Stimulated activated naive CD4-positive, alpha-beta T cell treated with Interleukin-2 at 50 U/mL for 16 hours (primary cell): ENCODE measurements at places on chromosomes 1 and 21.

DNA sequence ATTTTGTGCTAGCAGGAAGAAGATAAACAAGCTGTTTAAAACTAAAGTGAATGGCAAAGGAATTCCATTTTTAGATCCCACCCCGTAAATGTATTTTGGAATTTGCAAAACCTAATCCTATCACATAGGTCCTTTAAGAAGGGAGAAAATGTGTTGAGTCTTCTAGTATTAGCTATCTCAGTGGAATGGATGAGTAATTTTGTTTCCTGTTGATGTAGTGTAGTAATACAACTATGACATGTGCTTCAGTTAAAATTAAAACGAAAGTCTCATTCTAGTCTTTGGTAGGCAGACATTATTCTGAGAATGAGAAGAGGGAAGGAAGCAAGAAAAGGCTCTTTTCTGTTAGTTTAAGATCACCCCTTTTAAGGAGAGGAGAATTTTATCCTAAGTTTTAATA is 265.9 kb upstream of the C1orf105 start:
- no peak for DNase-seq

DNA sequence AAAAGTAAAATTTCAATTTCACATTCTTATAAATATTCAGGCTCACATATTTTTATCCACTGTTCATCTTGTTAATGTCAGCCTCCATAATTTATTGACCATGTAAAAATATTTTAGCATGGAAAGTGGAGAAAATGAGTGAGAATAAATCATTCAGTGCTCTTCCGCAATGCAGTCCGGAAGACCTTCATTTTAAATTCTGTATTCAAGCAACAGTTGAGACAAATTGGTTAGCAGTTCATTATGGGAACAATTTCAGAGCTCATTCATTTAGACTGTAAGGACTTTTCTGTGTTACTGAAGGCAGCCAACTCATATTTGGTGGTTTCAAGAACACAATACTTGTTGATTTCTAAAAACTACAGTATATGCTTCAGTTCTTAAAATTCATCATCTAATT is 97.8 kb downstream of the TYW3 start:
- DNase-seq = no peak

GRCh38 chr1:227073786-227074185 is 133.7 kb downstream of the COQ8A start:
- no peak for DNase-seq

DNA sequence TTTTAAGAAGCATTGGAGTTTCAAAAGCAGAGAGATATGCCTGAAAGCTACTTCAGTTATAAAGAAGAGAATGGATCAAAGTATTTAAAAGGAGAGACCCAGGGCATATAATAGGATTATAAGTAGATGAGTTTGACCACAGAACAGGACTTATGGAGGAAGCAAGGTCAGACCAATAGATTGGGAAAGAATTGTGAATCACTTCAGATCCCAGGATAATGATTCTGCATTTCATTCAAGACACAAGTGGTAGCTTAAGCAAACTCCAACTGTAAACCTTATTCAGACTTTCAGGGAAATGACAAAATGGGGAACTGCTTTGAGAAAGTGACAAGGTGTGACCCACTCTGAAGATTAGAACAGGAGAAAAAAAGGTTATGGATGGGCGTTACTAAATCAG is 18.9 kb upstream of the OR10J5 start:
- DNase-seq = no peak

GRCh38 chr1:165843304-165843703 is 15.9 kb downstream of the UCK2 start:
- no peak for DNase-seq

- no peak for DNase-seq
Measured at GRCh38 chr1:41942278-41942677, 23.6 kb upstream of the HIVEP3 start.

- no peak for DNase-seq
Measured at GRCh38 chr21:43676391-43676790, 17.0 kb downstream of the RRP1B start.

DNA sequence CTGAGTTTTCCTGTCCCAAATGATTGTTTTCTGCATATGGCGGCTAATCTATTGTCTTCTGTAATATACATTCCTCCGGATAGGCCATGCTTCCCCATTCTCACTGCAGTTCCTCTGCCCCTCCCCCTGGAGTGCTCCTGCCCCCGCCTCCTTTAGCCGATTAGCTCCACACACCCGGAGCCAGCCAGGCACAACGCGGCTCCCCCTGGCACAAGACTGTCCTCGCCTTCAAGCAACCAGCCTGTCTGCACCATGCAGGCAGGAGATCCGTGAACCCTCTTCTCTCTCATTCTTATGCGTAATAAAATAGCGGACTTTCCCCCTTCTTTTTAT is 18.0 kb downstream of the SERTAD4 start:
- DNase-seq = no peak

DNA sequence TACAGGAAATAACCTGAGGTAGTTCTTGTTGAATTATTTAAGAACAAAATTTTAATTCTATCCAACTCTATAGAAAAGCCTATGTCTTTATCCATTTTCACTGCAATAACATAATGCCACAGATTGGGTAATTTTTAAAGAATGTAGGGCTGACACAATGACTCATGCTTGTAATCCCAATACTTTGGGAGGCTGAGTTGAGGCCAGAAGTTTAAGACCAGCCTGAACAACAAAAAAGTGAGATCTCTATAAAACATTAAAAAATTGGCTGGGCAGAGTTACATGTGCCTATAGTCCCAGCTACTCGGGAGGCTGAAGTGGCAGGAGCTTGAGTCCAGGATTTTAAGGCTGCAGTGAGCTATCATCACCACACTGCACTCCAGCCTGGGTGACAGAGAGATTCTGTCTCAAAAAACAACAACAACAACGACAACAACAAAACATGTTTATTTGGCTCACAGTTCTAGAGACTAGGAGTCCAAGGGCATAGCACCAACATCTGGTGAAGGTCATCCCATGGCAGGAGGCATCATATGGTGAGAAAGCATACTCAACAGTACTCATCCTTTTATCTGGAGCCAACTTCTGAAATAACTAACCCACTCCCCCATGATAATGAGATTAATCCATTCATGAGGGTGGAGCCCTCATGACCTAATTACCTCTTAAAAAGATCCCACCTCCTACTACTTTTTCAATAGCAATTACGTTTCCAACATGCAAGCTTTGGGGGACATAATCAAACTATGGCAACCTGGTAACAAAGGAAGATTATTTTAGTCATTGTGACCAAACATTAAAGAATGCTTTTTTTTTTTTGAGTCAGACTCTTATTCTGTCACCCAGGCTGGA is 59.6 kb downstream of the ABL2 start:
- DNase-seq = no peak

DNA sequence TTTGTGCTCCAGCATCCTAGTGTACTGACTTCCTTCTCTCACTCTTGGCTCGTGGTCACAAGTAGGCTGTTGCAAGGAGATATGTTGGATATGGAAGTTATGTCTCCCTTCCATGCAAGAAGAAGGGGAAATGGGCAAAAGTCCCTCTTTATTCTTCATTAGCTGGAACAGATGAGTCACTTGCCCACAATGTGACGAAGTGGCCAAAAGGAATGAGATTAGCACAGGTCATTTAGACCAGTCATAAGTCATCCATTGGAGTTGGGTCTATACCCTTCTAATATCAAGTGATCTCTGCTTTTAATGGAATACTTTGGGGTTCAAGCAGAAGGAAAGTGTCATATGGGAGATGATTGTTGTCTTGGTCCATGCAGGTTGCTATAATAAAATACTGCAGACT is 91.2 kb upstream of the NGF start:
- no peak for DNase-seq

DNA sequence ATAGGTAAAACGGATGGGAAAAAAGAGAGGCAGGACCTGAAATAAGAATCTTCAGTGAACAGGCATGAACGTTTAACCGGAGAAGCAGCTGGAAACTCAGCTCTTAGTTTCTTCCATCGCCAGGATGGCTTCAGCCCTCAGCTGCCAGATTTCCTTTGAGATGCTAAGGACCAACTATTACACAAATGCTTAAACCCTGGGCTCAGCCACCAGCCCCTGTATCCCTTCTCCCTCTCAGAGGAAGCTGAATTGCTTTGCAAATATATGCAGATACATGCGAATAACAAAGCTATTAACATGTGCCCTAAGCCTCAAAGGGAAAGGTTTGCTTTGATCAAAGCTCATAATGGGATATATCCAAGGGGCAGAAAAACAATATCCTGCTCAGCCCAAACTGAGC is 515.1 kb downstream of the OMA1 start:
- no peak for DNase-seq

GRCh38 chr1:79293611-79294010 is 287.1 kb upstream of the ADGRL4 start:
- DNase-seq = no peak

- DNase-seq = no peak
Measured at GRCh38 chr1:47231301-47232186, 481 bp downstream of the TAL1 start.

GRCh38 chr1:232899839-232900238 is 50.6 kb upstream of the NTPCR start:
- DNase-seq = no peak

GRCh38 chr1:188986745-188987417 is 1490.8 kb downstream of the BRINP3 start:
- no peak for DNase-seq

DNA sequence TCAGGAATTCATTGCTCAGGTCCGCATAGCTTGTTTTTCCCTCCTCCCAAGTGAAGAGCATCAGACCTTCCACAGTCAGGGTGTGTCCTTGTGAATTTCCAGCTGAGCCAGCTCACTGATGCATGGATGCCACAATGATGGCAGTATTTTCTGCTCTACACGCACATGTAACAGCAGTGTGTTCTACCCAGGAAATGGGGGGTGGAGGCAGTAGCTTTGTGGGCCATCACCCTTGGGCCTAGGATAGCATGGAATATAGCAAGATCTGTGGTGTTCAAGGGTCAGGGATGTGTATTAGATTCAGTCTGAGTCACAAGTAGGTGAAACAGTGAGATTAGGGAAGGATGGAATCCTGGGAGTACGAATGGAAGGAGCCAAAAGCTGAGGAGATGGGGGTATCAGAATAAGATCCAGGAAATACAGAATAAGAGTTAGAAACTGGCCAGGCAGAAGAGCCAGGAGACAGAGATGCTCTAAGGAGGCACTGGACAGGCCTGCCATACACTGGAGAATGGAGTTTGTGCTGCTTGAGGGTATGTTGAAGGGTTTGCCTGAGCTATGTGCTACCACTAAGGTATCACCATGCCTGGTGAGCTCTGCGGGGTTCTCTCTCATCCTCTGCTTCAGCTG is 90.6 kb upstream of the CNIH3 start:
- DNase-seq = no peak

DNA sequence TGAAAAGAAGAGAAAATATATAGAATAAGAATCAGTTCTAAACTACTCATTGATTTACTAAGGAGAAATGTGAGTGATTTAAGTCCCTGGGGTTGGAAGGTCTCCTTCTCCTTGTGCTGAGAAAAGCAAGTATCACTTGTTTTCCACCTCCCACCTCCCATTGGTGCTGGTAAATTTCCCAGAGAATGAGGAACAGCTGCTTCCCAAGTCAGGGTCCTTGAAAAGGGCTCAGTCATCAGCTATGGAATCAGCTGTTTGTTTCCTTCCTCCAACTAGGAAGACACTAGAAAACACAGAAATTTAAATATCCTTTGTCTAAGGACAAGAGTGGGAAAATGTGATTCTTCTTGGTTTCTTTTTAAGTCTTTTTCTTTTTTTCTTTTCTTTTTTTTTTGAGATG is 131.3 kb upstream of the C1orf21 start:
- DNase-seq = no peak

- no peak for DNase-seq
Measured at GRCh38 chr1:175198332-175198731, 5.8 kb upstream of the KIAA0040 start.

DNA sequence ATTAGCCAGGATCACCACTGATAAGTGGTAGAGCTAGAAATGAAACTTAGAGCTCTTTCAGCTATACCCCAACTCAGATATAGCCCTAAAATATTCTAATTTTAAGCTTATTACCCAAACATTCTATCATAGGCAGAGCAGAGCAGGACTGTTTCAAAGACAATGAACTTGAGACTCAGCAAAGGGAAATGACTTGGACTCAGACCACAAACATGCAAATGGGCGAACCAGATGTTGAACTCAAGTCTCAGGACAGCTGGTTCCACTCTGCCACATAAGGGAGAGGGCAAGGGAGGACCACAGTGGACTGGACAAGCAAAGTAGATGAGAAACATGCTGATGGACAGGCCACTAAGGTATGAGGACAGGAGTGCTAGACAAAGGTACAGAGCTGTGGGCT is 315.3 kb downstream of the OMA1 start:
- no peak for DNase-seq

GRCh38 chr1:155305881-155306391 is 2.7 kb upstream of the FDPS start:
- DNase-seq = no peak

GRCh38 chr1:31802190-31803150 is 13.4 kb downstream of the SPOCD1 start:
- DNase-seq = no peak

GRCh38 chr1:85623061-85623471 is 42.5 kb downstream of the CCN1 start:
- DNase-seq = no peak

- DNase-seq = no peak
Measured at GRCh38 chr1:67700220-67700619, 15.2 kb downstream of the GADD45A start.

DNA sequence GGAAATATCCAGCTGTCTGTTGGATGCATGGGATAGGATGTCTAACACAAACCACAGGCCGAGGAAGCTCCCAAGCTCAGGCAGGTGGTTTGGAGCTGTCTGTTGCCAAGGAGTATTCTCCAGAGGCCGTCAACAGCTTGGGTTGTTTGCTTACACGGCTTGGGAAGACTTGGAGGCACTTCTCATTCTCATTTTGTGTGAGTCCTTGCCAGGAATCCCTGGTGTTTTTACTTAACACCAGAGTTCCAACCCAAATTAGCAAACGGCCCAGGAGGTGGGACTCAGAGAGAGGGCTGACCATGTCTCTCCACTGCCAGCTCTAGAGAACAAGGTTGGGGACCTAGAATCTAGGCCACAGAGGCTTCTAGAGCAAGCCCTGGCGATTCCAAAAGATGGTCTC is 72.7 kb upstream of the FAM20B start:
- DNase-seq = no peak

GRCh38 chr1:59409986-59410385 is 113.1 kb downstream of the FGGY start:
- no peak for DNase-seq

- no peak for DNase-seq
Measured at GRCh38 chr1:2214541-2215241, 13.4 kb upstream of the SKI start.

- DNase-seq = no peak
Measured at GRCh38 chr1:115805597-115805996, 35.3 kb downstream of the NHLH2 start.

- no peak for DNase-seq
Measured at GRCh38 chr1:15874471-15874870, 27.0 kb downstream of the SPEN start.

GRCh38 chr1:153348511-153349362 is at the start of gene PGLYRP4:
TSS of gene PGLYRP4 (minus strand) at chr1:153348841. CDS start at chr1:153347932, 909 bp downstream.
- DNase-seq = no peak

- no peak for DNase-seq
Measured at GRCh38 chr1:115640384-115640783, 1.4 kb upstream of the VANGL1 start.
